Posterior cingulate gyrus (tissue), 11 donors: ENCODE measurements at places on chromosomes 1 and 21.
A peak's percentile ranks its signal among the peaks of the same experiment; 100 is the strongest.

DNA sequence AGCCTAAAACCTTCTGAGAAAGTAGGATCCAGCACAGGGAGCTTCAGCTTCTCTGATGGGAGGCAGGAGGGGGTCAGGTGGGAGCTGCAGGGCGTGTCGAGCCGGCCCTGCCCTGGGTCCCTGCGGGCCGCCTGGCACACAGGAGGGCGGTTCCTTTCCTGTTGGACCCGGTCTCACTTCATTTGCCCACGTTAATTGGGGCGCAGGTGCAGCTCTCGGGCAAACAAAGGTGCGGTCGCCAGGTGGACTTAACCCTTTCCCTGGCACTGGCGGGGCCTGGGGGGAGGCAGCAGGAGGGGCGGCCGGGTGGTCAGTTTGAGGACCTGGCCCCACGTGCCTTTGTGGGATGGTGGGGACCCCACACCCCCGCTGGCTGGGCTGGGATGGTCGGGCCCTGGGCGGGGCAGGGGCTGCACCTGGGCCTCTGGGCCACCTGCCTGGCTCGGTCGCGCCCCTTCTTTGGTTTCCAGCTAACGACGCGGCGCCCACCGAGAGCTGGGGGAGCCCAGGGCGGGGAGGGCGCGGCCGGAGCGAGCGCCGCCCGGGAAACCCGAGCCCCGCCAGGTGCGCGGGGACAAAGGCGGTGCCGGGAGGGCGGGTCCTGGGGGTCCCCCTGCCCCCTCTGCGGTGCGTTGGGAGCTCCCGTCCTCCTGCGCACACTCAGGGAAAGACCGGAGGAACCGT, 20.8 kb upstream of the C1orf159 start:
- DNase-seq, result no peak

DNA sequence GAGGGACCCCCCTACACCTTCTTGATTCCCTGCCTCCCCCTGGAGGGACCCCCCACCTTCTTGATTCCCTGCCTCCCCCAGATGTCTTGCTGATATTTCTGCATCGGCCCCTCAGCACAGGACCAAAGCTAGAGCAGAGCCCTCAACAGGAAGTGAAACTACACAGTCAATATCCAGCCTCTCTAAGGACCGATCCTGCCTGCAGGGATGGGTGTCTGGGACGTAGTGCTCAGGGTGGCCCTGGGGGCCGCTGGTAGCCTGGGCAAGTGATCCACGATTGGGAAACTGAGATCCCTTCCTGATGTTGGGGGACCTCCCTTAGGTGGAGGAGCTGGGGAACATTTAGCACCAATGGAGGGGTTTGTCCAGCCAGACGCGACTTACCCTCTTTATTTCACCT, 3.9 kb upstream of the LEFTY2 start:
- DNase-seq, result peak; percentile 19

DNA sequence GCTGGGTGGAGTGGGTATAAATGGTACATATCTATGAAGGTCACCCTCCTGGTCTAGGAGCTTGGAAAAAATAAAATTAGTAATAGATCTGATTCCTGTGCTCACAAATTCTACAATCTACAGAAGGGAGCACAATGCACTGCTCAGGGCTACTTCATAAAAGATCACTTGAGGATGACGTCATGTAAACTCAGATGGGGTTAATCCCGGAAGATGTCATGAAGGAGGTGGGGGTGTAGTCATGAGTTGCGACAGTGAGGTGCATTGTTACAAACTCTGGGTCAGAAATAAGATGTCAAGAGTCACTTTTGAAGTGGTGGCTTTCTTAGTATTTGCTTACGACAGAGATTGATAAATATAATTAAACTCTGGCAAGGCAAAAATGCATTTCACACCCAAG, 68.2 kb downstream of the LHX9 start:
- DNase-seq, result no peak

DNA sequence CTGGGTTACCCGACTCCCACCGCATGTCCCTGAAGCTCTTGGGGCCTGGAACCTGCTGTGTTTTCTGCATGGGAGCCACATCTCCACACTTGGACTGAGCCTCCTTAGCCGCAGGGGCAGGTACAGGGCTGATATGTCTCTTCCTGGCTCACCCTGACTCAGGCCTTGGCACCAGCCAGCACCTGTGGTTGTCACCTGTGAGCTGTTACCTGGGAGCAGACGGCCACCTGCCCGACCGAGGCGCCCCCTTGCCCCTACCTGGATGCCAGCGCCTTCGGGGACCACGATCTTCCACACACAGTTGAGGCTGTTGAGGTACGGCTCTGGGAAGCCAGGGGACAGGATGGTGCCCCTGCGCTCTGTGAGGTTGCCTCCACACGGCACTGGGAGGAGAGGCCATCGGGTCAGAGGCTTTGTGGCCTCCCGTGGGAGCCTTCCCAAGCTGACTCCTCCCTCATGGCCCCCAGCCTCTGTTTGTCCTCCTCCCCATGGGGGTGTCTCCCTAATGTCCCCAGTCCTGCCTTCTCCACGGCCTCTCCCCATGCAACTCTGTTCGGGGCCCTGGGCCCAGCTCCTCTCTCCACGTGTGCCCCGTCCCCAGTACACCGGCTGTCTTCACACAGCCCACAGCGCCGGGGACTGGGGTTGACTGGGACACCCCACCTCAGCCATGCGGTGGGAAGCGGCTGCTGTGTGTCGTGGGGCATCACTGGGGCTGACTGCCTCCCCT, 152.0 kb downstream of the ZSCAN20 start:
- DNase-seq, result no peak

- no peak for DNase-seq
These were observed 3.8 kb downstream of the SMG7 start for GRCh38 chr1:183476081-183476480.

DNA sequence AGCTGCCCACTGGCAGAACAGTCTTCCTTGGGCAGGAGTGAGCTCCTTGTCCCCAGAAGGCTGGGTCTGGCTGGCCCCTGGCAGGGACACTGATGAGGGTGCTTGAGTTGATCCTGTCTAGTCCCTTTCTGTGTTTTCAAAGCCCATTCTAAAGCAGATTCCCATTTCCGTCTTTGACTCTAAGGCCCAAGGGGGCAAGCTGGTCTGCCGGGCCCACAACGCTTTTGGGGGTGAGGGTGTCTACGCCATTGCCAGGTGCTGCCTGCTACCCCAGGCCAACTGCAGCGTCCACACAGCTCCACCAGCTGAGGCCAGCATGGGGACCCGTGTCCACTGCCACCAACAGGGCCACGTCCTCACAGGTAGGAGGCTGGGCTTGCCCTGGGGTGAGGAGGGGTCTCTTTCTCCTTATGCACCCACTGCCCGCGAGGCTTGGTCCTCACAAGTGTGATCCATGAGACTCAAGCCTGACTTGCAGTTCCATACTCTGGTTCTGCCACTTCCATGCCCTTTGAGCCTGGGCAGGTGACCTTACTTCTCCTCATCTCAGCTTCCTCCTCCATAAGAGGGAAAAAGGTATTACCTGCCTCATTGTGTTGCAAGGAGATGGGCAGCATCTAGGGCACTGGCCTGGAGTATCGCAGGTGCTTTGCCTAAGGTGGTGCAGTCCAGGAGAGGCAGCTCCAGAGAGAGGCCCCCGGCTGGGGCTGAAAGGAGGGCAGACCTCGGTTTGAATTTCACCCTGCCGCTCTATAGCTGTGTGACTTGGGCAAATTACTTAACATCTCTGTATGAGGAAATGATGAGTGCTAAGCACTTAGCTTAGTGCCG, 20.2 kb downstream of the PCSK9 start:
- DNase-seq, result no peak
